ENCODE measurements at places on chromosomes 4 and X.

DNA sequence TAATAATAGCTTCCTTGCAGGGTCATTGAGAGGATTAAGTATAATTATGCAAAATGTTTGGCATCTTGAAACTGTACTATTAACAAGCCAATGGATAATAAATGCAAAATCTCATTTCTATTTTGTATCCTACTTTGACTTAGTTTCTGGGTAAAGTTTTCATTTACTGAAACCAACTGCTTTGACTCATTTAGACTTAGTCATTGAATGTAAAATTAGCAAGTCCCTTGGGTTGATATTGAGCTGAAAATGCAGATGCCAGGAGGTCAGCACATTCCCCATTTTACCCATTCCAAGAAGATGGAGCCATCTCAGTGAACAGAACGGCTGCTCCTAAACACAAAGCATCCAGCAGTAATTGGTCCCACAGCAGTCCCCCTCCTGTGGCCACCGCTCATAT lies 74.7 kb upstream of the GATB start:
- DNase-seq: no peak

DNA sequence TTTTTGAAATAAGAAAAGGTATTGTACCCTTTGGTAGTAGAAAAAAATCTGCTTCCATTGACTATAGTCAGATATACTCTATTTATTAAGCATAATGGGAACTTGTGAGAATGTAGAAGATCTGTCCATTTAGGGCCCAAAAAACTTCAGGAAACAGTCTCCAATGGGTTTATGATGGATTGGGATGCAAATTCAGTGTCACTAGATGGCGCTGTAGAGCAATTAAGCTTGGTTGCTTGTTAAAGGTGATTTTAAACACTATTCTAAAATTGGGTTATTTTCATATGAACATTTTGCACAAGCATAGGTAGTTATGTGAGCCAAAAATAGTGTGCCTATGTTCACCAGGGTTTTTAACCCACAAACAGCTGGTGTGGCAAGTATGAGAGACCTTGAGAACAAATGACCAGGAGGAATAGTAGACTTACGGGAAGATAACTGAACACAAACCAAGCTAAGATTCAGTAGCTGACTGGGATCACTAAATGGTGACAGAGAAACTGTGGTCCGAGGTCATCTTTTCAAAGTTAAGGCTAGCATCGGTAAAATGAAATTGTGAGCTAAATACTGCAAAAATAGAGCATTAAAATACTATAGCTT lies 80.3 kb upstream of the LSM6 start:
- DNase-seq: no peak

- DNase-seq: no peak
Observed at GRCh38 chrX:12867685-12868084, 813 bp downstream of the TLR7 start.

- DNase-seq: no peak
Observed at GRCh38 chr4:118099106-118099505, 64.8 kb downstream of the NDST3 start.

GRCh38 chrX:48616576-48616975 lies 19.3 kb downstream of the WDR13 start:
- DNase-seq: no peak

GRCh38 chr4:20178902-20179576 lies 72.7 kb upstream of the SLIT2 start:
- no peak for DNase-seq

- DNase-seq: no peak
Observed at GRCh38 chrX:143336261-143336660, 181.0 kb downstream of the SPANXN3 start.

- no peak for DNase-seq
Observed at GRCh38 chrX:84175958-84176357, 12.0 kb downstream of the RPS6KA6 start.

GRCh38 chrX:9802737-9803136 lies 16.5 kb downstream of the SHROOM2 start:
- DNase-seq: no peak

GRCh38 chr4:178395798-178396197 lies 953.6 kb upstream of the AGA start:
- no peak for DNase-seq

DNA sequence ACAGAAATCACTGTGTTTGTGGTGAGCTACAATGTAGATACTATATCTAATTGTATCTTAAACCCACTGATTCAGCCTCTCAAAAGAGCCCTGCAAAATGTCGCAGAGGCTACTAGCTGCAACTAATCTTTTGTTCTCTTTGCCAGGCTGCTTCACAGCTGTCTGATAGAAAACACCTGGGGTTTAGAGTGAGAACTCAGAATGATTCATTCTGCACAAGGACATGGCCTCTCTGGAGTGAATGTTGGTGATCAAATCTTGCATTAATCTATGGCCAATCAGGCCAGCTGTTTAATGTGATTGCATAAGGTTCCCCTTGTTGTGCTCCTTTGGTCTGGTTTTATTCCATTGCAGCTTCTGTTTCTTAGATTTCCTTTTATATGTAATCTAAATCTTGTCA lies 100.3 kb downstream of the EMCN start:
- DNase-seq: no peak

- DNase-seq: no peak
Observed at GRCh38 chrX:118493016-118493415, 2.6 kb upstream of the DOCK11 start.

GRCh38 chr4:110533590-110533910 lies 57.6 kb downstream of the ENPEP start:
- no peak for DNase-seq

DNA sequence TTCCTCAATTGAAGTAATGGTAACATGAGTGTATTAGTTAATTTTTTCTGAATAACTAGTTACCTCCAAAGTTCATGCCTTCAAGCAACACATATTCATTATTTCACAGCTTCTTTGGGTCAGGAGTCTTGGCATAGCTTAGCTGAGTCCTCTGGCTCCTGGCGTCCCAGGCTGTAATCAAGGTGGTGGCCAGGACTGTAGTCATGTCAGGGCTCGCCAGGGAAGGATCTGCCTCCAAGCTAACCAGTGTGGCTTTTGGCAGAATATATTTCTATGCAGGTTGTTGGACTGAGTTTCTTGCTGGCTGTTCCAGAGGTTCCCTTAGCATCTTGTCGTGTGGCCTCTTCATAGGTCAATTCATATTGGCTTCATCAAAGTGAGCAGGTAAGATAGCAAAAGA lies 10.0 kb upstream of the HS3ST1 start:
- DNase-seq: no peak

DNA sequence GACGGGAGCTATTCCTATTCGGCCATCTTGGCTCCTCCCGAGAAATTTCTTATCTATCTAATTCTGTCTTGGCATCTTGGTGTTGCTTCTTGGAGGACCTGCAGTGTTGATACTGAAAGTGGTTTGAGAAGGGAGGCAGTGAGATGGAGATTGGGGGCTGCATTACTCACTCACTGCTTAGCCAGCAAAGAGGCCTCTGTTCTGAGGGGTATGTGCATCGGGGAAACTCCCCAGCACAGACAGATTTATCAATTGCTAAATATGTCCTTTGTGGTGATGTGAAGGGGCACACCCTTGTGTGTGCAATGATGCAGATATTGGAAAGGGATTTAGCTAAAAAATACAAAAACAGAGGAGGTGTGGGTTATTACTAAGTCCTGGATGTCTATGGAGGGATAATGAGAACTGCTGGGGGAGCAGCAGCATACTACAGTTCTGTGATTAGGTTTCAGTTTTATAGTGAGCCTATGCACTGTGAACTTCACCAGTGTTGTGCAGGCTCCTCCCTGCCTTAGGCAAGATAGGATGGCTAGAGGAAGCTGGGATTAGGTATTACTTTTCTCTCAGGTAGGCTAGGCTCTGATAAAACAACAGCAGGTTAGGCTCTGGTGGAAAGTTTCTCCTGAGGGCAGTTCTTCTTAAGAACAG lies 279.0 kb downstream of the HS3ST1 start:
- DNase-seq: no peak

GRCh38 chr4:171717231-171717741 lies 95.9 kb upstream of the GALNTL6 start:
- DNase-seq: no peak

- no peak for DNase-seq
Observed at GRCh38 chr4:186857793-186858192, 134.1 kb upstream of the FAT1 start.

DNA sequence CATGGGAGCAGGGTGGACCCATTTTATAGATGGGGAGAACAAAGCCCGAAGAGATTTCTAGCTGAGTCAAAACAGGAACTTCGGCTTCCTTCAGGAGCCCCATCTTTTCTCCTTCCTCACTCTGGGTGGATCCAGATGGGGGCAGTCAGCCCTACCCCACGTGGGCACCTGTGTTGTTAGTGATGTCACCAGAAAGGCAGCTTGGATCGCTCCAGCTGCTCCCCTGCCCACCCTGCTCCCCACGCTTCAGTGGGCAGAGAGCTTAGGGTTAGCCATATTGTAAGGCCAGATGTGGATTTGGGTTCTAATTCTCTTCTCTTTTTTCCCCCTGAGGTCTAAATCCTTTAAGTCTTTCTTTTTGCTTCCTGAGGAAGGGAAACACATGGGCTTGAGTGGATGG lies 132.3 kb upstream of the PJA1 start:
- no peak for DNase-seq

GRCh38 chrX:104745152-104745551 lies 179.2 kb downstream of the IL1RAPL2 start:
- no peak for DNase-seq

DNA sequence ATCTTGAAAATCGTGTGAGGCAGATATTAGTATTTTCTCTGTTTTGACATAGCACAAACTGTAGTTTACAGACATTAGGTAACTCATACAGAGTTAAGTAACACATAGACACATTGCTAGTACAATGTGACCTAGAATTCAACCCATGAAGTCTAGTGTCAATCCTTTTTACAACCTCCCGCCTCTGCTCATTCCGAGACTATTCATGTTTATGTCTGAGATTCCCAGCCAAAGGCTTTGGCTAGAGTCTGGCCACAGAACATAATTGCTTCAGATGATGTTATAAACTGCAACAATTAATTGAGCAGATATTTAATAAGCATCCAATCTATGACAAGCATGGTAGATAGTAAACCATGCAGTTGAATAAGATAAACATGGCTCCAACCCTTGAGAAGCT lies 841.0 kb downstream of the STIM2 start:
- no peak for DNase-seq

- DNase-seq: no peak
Observed at GRCh38 chrX:138723301-138723700, 11.8 kb upstream of the FGF13 start.

GRCh38 chr4:185945906-185946305 lies 123.0 kb upstream of the TLR3 start:
- DNase-seq: no peak

DNA sequence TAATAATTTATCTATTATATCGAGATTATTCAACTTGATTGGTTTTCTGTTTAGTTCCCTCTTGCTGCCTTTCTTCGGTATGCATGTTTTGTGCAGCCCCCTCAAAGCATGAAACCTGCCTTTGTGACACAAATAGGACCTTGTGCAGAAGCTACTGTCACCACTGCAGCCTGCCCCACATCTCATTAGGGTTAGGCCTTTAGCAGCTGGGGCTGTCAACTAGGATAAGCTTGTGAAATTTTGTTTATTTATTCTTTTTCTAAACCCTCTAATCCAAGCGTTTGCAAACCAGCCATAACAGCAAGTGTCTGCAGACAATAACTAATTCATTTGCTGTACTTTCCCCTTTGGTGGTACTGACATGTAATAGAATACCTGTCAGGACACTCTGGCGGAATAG lies 258.9 kb downstream of the RCHY1 start:
- DNase-seq: no peak

GRCh38 chr4:76256032-76256431 lies 4.5 kb downstream of the FAM47E start:
- no peak for DNase-seq

DNA sequence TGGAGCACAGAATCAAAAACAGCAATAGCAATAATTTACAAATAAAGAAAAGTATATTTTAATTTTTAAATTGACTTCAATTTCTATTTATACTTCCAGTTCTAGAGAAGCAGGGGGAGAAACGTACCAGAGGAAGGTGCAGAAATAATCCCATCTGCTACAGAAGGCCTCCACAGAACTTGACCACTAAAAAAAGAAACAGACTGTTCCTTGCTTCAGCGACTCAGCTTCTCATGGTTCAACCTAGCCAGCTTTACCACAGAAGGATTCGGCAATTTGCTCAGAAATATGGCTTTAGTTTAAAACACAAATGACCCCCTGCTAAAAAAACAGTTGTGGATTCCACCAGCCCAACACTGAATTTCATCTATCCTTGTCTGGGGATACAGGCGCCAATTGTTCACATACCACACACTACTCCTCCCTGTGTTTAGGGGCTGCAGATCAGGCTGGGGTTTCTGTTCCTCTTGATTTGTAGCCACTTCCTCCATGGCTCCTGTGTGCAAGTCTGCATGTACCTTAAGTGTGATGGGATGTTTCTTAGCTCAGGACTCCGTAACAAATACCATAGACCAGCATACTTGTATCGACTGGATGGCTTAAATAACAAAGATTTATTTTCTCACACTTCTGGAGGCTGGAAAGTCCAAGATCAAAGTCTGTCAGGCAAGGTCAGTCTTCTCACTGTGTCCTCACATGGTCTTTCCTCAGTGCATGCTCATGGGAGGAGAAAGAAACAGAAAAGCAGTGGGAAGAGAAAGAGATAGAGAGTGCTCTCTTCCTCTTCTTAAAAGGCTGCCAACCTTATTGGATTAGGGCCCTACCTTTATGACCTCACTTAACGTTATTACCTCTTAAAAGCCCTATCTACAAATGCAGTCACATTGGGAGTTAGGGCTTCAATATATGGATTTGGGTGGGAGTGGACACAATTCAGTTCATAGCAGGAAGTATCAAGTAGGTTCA lies 79.1 kb downstream of the AMOT start:
- no peak for DNase-seq

DNA sequence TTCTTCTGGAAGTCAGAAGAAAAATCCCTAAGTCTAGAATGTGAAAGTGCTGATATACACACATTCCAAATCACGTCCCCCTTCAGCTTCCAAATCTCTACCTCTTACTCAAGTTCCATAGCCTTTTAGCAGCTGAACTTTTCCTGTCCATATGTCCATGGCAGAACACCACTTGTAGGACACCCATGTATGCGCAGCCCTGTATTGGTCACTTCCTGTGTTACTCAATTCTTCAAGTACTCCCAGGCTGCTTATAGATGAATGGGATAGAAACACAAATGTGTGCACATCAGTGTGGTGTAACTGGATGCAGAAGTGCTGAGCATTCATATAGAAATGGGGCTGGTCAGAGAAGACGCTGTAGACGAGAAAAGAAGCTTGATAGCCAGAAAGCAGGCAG lies 18.8 kb downstream of the SRPX2 start:
- no peak for DNase-seq

GRCh38 chr4:87103086-87103485 lies 117.3 kb downstream of the KLHL8 start:
- DNase-seq: no peak

GRCh38 chr4:128287141-128287870 lies at the start of gene PGRMC2:
Gene PGRMC2 (minus strand): TSS chr4:128287813. CDS start chr4:128287790, 23 bp downstream.
- DNase-seq: peak; percentile 3

DNA sequence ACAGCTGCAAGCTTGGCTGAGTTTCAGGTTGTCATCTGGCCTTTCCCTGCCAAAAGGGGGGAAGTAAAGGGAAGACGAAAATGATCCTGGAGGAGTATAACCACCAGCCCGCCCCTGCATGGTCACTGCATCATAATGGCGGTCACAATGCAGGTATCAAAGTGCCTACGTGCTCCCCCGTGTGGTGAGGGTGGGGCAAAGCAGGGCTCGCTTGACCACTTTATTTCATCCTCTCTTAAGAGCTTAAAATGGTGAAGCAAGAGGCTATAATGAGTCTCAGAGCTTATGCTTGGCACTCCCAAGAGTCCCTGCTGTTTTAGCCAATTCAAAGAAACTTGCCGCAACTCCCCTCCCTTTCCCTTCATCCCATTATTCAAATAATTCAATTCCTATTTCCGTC lies 105.6 kb downstream of the APOOL start:
- DNase-seq: no peak

GRCh38 chr4:140100771-140101170 lies 53.2 kb downstream of the MAML3 start:
- DNase-seq: no peak
